Activated CD4-positive, alpha-beta T cell treated with anti-CD3 and anti-CD28 coated beads, Interleukin-2, amount 10 ng/mL, durations not matched to agents 7 days and 5 days (primary cell): ENCODE measurements at places on chromosomes 3 and 15. TPM values are rescaled to one million over a fixed set of nuclear protein-coding genes. Genes with fewer than 3 reads are reported as not detected.

DNA sequence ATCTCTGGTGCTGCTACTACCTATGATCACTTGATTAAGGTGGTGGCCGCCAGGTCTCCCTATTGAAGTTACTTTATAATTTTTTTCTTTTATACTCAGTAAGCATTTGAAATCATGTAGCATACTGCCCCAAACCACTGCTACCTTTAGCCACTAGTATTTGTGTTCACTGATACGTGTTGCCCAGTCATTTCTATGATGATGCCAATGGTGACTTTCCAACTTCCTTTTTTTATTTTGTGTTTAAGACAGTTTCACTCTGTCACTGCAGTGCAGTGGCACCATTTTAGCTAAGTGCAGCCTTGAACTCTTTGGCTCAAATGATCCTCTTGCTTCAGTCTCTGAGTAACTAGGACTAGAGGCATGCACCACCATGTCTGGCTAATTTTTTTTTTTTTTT lies 598.2 kb downstream of the NAALADL2 start:
- DNase-seq, result no peak
- no peak overlapping the region for H3K27ac ChIP-seq
- no peaks in the 10 kb centered on the region for H3K27me3 ChIP-seq
- H3K4me3 ChIP-seq, result no peak overlapping the region
- H3K4me1 ChIP-seq, result no peaks in the 10 kb centered on the region

The CAND2 gene
- total RNA-seq, result 0.98 TPM

GRCh38 chr3:70053293-70053692 lies 53.8 kb downstream of the SAMMSON start:
- peaks cover 6% of the 10 kb centered on the region for H3K27me3 ChIP-seq
- no peak overlapping the region for H3K4me3 ChIP-seq
- H3K4me1 ChIP-seq, result no peaks in the 10 kb centered on the region
- no peaks in the 10 kb centered on the region for H3K36me3 ChIP-seq
- no peak overlapping the region for H3K27ac ChIP-seq
- no peak for DNase-seq

DNA sequence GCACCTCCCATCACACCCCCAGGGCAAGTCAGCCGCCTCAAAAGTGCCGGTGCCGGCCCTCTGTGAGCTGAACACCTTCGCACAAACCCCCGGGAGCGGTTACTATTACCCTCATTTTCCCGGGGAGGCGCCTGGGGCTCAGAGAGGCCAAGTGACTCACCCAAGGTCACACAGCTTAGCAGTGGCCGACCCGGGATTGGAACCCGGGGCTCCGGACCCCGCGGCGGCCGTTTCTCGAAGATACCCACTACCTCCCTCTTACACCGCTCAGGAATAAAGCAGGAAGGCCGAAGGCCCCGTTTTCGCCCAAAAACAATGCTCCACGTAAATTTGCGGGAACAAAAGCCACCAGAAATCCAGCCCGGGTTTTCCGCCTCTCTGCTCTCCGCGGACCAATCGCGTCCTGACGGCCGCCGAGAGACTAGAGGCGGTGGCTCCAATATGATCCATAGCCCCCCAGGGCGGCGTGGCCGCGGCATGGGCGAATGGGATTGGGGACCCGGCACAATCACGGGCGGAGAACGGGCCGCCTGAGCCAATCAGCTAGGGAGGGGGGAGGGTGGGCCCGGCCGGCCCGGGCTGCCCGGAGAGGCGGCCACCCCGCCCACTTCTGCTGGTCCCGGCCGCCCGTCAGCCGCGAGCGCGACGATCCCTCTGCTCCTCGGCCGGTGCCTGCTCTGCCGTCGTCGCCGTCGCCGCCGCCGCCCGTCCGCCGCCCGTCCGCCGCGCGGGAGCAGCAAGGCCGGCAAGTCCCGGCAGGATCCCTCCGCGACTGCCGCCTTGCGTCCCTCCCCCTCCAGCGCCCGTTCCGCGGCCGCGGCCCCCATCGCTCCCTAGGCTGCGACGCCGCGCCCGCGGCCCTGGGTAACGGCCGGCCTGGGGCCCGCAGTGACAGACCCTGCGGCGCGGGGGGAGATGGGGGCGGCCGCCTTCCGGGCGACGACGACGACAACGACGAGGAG lies 177.0 kb downstream of the OR4M2 start:
- peak overlapping the region; percentile 3 for H3K4me3 ChIP-seq
- H3K36me3 ChIP-seq, result no peaks in the 10 kb centered on the region
- peak overlapping the region; percentile 9 for H3K27ac ChIP-seq
- no peak for DNase-seq
- peaks cover 48% of the 10 kb centered on the region for H3K4me1 ChIP-seq
- H3K27me3 ChIP-seq, result peaks cover 17% of the 10 kb centered on the region

- H3K4me3 ChIP-seq, result no peak overlapping the region
- H3K4me1 ChIP-seq, result no peaks in the 10 kb centered on the region
- H3K27ac ChIP-seq, result no peak overlapping the region
- H3K27me3 ChIP-seq, result peaks cover 61% of the 10 kb centered on the region
- DNase-seq, result no peak
- H3K36me3 ChIP-seq, result no peaks in the 10 kb centered on the region
Measured at GRCh38 chr3:161322781-161323568, 48.3 kb downstream of the SPTSSB start.

The PRSS50 gene
- not detected for total RNA-seq

DNA sequence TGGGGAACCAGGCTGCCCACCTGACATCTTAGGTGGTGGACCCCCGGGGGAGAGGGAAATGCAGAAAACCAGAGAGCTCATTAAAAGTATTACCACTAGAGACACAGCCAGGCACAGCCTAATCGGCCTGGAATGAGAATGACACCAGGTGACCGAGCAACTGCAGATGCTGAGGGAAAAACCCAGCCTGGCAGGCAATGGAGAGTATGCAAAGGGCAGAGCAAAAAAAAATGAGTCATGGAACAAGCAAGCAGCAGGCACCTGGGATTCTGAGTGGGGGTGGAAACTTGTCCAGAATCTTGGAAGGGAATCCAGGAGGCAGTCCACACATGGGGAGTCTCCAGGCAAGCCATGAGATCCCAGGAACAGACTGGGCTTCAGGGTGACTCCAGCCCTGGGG lies 183.7 kb upstream of the LRRN1 start:
- H3K27me3 ChIP-seq, result no peaks in the 10 kb centered on the region
- H3K4me3 ChIP-seq, result no peak overlapping the region
- no peaks in the 10 kb centered on the region for H3K4me1 ChIP-seq
- no peak for DNase-seq

The KY gene
- total RNA-seq, result not detected

DNA sequence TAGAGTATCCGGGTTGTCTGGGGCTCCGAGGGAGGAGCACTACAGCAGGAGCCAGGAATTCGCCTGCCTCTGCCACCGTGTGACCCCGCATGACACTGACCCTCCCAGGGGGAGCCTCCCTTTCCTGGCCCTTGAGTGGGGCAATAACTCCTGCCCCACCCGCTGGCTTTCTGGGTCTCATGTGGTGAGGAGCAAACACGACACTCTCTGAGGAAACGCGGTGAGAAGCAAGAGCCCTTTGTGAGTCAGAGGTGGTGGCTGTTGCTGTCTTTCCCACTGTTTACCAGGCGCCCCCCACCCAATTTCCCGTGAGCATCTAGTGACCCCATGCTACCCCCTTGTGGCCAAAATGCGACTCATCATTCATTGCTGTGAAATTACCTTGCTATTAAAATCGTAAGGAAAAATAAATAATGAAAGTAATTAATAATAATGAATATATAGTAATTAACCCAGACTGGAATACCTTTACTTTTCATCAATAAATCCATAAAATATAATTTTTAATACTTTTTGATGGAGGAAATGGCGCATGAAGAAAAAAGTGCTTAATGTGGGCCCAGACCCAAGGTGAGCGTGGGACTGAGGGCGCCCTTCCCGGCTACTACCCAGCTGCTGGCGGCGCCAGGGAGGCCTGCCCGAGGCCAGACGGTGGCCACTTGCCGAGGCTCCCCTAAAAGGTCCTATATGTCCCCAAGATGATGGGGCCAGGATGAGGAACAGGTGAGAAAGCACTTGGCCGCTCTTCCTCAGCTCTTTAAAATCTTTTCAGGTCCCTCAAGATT lies 29.3 kb downstream of the CCNL1 start:
- H3K4me3 ChIP-seq, result peak overlapping the region; percentile 52
- H3K27ac ChIP-seq, result peak overlapping the region; percentile 97
- no peaks in the 10 kb centered on the region for H3K27me3 ChIP-seq
- H3K4me1 ChIP-seq, result peaks cover 97% of the 10 kb centered on the region
- peak; percentile 85 for DNase-seq

The LAMB2 gene
- not detected for total RNA-seq

The KIF7 gene
- total RNA-seq, result 0.67 TPM

DNA sequence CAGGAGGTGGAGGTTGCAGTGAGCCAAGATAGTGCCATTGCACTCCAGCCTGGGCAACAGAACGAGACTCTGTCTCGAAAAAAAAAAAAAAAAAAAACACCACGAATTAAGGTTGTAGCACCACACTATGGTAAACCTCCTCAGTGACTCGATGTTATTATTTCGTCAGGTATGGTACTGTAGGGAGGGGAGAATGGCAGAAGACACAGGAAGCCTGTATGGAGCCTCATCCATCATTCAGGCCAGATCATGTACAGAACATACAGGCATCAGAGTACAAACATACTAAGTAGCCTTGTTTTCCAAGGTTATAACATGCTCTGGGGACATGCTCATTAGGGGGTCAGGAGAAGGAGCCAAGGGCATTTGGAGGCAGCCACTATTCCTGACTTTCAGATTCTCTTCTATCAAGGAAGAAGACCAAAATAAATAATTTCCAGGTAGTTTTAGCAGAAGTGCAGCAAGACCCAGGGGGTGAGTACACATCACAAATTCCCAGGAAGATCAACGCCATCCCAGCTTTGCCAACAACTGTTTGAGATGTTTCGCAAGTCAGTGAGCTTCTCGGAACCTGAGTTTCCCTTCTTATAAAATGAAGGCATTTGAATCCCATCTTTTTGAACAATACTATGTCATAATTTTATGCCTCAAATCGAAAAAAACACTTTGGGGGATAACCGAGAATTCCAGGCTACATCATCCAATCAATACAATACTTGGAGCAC lies 79.8 kb downstream of the FOXP1 start:
- peaks cover 2% of the 10 kb centered on the region for H3K27me3 ChIP-seq
- H3K4me1 ChIP-seq, result peaks cover 30% of the 10 kb centered on the region

DNA sequence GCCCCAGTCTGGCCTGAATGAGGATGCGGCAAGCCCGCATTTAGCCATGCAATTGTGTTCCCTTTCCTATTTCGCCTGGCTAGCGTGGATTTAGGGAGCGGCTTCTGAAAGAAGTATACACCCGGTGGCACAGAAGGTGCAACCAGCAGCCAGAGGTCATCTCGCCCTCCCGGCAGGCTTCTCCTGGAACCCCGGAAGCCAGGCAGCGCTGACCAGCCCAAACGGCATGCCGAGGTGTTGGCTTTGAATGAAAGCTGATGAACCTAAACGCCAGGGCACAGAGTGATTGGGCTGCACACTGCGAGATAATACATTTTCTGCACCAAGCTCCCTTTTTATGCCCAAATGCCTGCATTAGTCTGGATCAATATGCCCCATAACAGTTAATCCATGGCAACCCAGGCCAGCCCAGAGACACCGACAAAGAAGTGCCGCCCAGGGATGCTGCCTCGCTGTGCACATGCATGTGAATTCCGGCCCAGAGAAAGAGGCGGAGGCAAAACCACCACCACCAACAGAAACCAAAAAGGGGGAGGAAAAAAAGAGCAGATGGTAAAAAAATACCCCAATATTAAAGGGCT lies 1.4 kb downstream of the SRGAP3 start:
- peaks cover 5% of the 10 kb centered on the region for H3K27me3 ChIP-seq
- H3K36me3 ChIP-seq, result no peaks in the 10 kb centered on the region
- H3K27ac ChIP-seq, result no peak overlapping the region
- peak; percentile 23 for DNase-seq
- peak overlapping the region; percentile 77 for H3K4me3 ChIP-seq

DNA sequence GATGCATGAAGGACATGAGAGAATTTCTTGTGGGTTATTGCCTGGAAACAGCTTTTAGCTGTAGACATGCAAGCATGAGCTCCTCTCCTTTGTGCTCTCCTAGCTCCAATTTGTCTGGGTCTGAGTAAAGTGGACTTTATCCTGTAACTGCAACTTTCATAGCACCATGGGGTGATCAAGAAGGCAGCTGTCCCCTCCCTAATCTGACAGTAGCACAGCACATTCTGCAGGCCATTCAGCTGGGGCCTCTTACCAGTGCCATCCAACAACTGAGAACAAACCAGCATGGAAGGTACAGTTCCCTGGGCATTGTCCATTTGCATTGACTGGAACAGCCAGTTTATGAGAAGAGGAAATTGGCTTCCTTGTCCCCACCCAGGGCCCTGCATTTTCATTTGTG lies 7.7 kb upstream of the RAB27A start:
- no peak for DNase-seq
- H3K27me3 ChIP-seq, result no peaks in the 10 kb centered on the region
- no peaks in the 10 kb centered on the region for H3K36me3 ChIP-seq
- H3K4me3 ChIP-seq, result no peak overlapping the region
- no peaks in the 10 kb centered on the region for H3K4me1 ChIP-seq

The SYNPR gene
- total RNA-seq, result not detected

GRCh38 chr15:68373028-68373427 lies 58.9 kb downstream of the ITGA11 start:
- H3K36me3 ChIP-seq, result no peaks in the 10 kb centered on the region
- H3K4me1 ChIP-seq, result no peaks in the 10 kb centered on the region
- no peak for DNase-seq

DNA sequence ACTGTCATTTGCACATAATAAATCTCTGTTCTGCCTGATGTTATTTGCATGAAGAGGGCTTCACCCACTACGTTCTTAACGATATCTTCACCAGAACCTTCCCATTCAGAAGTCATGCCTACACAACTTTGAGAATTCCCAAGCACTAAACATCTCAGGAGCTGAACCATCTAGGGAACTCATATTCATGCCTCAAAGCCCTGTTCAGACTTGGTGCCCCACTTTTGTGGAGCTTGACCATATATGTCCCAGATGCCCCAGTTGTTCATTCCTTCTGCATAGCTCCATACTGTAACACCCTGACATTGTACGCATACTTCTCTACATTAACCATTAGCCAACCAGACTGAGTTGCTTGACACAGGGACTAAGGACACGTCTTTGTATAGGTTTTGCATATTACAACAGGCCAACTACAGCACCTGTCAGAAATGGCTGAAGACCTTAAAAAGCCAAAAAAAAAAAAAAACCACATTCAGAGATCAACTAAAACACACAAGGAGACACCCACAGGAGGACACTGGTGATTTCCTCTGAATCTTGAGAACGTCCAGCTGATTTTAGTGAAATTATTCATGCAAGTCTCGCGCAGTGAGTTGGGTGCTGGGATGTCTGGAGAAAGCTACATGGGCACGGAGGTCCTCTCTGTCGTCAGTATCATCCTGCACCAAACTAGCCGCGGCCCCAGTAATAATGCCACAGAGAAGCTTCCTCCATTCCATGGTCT lies 141.4 kb downstream of the FOXP1 start:
- peaks cover 91% of the 10 kb centered on the region for H3K4me1 ChIP-seq
- H3K27ac ChIP-seq, result peak overlapping the region; percentile 91
- no peak for DNase-seq
- peaks cover 24% of the 10 kb centered on the region for H3K36me3 ChIP-seq
- H3K27me3 ChIP-seq, result no peaks in the 10 kb centered on the region

The GRAMD2A gene
- not detected for total RNA-seq

The ESYT3 gene
- total RNA-seq, result 0.74 TPM

DNA sequence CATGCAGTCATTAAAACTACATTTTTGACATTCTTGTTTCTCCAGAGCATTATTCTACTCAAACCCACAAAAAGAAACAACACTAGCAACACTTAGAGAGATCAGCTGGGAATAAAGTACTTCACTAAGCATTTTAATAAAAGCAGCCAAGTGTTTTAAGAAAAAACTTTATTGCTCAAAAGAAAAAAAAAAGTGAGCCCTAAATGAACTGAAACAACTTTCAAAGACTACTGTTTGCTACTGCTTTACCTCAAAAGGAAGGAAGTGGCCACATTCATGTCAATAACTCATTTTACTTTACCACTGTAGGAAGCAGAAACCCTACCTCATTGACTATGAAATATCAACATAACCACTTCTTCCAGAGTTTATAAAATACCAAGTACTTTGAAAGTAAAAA lies 91.3 kb downstream of the UACA start:
- peak overlapping the region; percentile 35 for H3K4me3 ChIP-seq
- H3K27ac ChIP-seq, result no peak overlapping the region
- H3K36me3 ChIP-seq, result no peaks in the 10 kb centered on the region
- H3K27me3 ChIP-seq, result peaks cover 14% of the 10 kb centered on the region
